ENCODE measurements at places on chromosomes 1 and 21. TPM values are rescaled to one million over a fixed set of nuclear protein-coding genes. Genes with fewer than 3 reads are reported as not detected.

The PROX1 gene
- total RNA-seq: 2.5 TPM

The ERO1B gene
- 4.0 TPM for total RNA-seq

The S100A2 gene
- 3.9 TPM for total RNA-seq

The LCE3D gene
- total RNA-seq: not detected

Measured in endodermal cell (in vitro differentiated cells).